SK-N-SH treated with all-trans-retinoic acid at 6 μM for 48 hours (cell line): ENCODE measurements at places on chromosomes 7 and 10.

GRCh38 chr10:123100030-123100762, 35.6 kb upstream of the HMX3 start:
- ATAC-seq = no peak

GRCh38 chr7:93830141-93830925, 60.2 kb downstream of the TFPI2 start:
- peak; percentile 78 for ATAC-seq

DNA sequence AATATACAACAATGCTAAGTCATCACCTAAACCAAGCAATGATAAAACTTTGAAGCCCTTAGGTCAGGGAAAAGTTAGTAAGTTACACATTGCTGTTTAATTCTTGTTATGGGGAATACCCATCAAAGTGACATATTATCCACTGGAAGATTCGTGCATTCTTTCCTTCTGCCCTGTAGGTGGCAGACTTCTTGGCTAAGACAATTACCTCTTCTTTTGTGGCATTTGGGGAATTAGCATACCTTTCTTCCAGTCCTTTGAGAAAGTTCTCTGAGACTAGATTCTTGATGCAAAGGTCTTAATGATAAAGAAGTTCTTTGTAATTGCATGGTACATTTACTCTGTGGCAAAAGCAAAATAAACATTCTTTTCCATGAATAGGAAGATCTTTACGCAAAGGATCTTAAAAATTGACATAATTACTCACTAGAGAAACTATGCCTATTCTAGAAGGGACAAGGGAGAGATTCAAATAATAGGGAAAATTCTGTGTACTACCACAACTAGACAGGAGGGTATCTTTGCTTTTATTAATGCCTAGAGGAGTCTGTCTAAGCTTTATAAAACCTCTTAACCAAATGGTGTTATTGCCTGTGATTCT, 395.9 kb downstream of the GRM8 start:
- ATAC-seq = peak; percentile 44; the same call in 2 of the 3 replicates

GRCh38 chr7:16354573-16354972, 66.8 kb downstream of the CRPPA start:
- no peak for ATAC-seq

DNA sequence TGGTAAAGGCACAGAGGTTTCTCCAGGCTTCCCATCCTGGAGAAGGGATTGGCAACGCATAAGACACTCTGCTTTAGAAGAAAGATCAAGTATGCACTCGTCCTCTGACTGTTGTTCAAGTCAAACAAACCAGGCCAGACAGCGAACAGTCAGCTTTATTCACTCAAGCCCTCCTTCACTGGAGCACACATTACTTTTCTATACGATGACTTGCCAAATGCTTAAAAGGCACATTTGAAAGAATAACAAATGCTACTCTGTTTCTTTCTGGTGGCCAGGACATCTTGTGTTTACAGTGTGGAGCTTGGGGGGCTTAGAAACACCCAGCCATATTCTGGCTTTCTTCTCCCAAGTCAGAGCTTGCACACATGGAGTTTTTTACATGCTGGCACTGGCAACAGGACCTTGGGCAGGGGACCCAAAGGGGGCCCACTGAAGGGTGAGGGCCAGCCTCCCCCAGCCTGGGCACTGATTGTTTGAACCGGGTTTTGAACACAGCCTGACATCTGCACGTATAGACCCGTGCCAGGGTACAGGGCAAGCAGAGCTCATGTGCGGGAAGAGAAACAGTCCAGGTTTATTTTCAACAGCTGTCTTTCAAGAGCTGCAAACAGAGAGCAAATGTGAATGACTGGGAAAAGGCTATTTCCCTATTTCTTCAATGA, 33.3 kb upstream of the FGFR2 start:
- no peak for ATAC-seq

- ATAC-seq = no peak
These were observed 200.6 kb downstream of the DIP2C start for GRCh38 chr10:488933-489215.

DNA sequence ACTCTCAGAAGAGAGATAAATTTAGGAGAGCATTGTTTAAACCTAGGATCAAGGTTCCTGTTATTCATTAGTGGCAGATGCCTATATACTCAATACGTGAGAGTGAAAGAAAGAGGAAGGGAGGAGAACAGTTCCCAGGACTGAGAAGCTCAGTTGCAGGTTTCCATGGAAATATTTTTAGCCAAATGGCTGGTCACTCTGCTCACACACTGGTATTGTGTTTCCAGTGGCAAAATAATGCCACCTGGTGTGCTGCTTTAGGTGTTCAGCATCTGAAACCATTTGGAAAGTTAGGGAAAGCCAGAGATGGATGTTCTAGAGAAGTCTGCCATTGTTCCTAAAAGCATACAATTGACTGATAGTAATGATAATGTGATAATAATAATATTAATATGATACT, 827.7 kb downstream of the SORCS3 start:
- no peak for ATAC-seq

DNA sequence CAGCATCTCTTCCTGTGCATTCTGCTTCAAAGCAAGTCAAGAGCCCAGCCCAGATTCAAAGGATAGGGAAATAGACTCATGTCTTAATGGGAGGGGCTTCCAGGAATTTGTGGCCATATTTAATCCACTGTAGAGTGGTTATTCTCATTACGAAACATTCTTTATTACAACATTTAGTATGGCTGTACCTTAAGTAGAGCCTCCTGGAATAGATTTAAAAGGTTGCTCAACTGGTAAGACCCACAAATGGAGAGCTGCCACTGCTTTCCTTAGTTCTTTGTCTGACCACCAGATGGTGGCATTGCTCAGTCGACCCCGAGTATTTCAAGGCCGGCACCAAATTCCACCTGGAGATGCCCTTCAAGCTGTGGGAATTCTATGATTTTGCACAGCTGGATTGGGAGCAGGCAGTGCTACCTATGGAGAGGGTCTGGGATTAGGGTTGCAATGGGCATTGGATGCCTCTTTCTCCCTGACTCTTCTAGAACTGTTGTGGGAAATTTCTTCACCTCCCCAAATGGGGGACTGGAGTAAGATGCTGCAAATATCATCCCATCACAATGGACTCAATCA, 102.2 kb downstream of the RBM20 start:
- ATAC-seq = peak; percentile 96

DNA sequence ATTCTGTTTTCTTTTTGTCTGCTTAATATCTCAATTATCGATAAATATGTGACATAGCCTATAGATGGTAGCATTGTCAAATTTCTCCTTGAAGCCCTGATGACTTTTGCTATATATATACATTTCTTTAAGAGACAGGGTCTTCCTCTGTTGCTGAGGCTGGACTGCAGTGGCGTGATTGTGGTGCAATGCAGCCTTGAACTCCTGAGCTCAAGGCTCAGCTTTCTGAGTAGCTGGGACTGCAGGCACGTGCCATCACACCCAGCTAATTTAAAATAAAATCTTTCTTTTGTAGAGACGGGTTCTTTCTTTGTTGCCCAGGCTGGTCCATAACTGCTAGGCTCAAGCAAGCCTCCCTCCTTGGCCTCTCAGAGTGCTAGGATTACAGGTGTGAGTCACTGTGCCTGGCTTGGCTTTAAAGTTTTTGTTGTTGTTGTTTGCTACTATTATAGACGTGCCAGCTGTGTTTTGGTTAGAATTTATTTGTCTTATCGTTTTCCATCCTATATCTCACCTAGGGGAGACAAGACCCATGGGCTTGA, 7.0 kb downstream of the UMAD1 start:
- no peak for ATAC-seq

DNA sequence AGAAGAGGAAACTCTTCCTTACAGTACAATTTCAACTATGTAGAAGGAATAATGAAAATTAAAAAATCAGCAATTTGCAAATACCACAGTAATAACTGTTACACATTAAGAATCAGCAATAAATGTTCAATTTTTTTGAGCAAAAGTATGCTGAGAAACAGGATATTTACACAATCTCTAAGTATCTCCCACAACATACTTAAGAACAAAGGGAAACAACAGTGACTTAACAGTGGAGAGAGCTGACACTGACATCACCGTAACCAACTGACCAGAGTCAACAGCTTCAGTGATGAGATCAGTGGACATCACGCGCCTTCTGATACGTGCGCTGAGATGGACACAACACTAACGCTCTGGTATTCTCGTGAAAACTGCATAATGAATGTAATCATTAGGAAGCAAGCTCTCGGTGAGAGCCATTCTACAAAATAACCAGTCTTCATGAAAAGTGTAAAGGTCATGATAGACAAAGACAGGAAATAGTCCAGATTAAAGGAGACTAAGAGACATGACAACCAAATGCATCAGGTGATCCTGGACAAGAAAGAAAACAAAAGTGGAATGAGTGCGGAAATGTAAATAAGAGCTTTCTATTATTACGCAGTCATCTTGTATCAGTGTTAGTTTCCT, 82.6 kb downstream of the PIP4K2A start:
- ATAC-seq = no peak

GRCh38 chr7:147524726-147525250, 1065.8 kb upstream of the C7orf33 start:
- no peak for ATAC-seq

DNA sequence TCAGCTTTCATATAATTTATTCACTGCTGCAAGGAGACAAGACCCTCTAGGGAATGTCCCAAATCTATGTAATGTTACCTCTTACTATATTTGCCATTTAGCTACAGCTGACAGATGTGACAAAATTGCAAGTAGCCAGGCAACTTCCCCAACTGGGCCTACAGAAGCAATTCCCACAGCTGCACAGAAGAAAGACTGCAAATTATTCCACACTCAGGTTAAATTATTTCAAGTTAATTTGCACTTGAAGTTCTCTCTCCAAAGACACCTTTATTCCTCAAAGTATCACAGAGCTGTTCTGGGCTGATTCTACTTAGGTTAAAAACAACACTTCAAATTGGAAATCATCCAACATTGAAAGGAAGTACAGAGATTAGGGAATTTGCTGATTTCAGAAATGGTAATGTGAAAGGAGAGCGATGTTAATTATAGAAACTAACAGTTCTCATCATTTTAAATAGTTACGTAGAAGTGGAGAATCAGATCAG, 133.6 kb downstream of the THSD7A start:
- ATAC-seq = no peak

DNA sequence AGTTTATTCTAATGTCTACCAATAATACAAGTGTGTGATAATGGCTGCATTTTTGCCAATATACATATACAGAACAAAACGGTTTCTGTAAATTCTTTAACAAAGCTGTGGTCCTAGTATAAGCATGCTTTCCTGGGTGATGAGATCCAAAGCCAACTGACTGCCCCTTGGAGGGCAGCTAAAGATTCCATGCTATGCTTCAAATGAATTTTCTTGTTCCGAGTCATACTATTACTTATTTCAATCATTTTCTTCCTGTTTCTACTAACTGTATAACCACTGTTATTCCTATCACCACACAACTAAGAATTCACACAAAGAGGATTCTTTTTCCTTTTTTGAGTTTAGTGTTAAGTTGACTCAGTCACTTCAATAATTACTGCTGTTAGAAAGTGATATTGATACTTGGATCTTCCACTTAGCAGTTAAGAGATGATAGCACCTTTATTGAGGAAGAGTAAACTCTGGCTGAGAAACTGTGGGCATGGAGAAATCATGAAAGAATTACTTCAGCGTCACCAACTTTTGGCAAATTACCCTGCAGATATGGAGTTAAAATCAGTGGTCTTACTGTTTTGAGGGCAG, 197.5 kb downstream of the ARL4A start:
- no peak for ATAC-seq

GRCh38 chr7:28551331-28551730, 139.0 kb downstream of the CREB5 start:
- ATAC-seq = no peak

GRCh38 chr7:97025983-97026714, 1.5 kb upstream of the DLX5 start:
- no peak for ATAC-seq

DNA sequence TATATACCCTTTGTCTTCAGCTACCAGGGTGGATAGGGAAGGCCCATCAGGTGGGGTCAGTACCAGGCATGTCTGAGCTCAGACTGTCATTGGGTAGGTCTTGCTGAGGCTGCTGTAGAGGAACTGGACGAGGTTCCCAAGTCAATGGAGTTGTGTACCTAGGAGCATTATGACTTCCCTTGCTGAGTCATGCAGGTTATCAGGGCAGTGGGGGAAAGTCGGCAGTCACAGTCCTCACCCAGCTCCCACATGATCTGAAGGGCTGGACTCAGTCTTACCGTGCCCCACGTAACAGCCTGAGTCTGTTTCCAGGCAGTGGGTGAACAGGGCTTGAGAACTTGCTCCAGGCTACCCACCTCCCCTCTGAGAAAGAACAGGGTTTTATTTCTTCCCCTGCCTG, 260.8 kb upstream of the COBL start:
- ATAC-seq = no peak

DNA sequence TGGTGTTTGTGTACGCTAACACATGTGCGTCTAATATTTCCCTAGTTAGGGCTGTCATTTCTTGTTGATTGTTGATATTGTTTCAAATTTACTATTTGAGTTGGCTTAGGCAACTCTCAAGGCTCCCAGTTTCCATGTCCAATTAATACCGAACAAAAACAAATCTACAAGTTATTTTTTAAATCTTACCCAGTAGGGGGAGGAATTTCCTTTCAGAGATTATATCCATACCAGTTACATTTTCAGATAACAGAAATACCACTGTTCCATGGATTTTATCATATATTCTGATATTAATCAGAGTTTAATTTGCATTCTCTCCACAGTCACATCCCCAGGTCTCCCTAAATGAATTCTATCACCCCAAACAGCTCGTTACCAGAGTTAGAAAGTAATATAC, 7.2 kb upstream of the AKR1B10 start:
- 0 out of 3 replicates have a peak, but pooled peaks have one; percentile 30 for ATAC-seq

GRCh38 chr7:104895522-104896236, 118.3 kb upstream of the KMT2E start:
- ATAC-seq = no peak

DNA sequence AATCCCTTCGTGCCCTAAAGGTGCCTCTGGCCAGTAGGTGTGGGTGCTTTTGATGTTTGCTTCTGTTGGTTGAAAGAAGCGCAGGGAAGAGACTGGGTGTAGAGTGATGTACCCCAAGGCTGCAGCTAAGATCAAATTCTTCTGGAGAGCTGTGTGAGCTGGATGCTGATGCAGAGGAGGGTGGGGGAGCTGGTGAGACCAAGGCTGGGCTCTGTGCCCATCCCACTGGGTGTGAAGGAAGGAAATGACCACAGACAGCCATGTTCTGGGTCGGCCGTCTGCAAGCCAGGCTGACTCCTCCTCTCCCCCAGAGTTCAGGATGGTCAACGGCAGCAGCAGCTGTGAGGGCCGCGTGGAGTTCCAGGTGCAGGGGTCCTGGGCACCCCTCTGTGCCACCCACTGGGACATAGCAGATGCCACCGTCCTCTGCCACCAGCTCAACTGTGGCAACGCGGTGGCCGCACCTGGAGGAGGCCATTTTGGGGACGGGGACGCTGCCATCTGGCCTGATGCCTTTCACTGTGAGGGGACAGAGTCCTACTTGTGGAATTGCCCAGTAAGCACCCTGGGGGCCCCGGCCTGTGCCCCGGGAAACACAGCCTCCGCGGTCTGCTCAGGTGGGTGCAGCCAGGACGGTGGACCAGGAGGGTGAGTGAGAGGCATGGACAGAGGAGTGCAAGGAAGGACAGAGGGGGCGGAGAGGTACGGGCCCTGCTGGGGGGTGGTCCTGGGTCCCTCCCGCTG, 5.1 kb downstream of the SCART1 start:
- no peak for ATAC-seq

- peak; percentile 10; the same call in 2 of the 3 replicates for ATAC-seq
These were observed 95.2 kb downstream of the DNAJB6 start for GRCh38 chr7:157431951-157432540.
